ENCODE measurements at places on chromosomes 4 and X. TPM values are rescaled to one million over a fixed set of nuclear protein-coding genes. Genes with fewer than 3 reads are reported as not detected.
A peak's percentile ranks its signal among the peaks of the same experiment; 100 is the strongest.

GRCh38 chr4:61638591-61638990 is 438.5 kb downstream of the ADGRL3 start:
- no peak for DNase-seq
- no peak overlapping the region for H3K4me3 ChIP-seq
- no peaks in the 10 kb centered on the region for H3K4me1 ChIP-seq

- H3K27me3 ChIP-seq: no peaks in the 10 kb centered on the region
- peak overlapping the region; percentile 88 for H3K27ac ChIP-seq
- H3K4me3 ChIP-seq: peak overlapping the region; percentile 82
- peak; percentile 90 for DNase-seq
These were observed 201.9 kb upstream of the AGTR2 start for GRCh38 chrX:115968436-115969252.

The ARSJ gene
- total RNA-seq: 3.5 TPM

- H3K4me3 ChIP-seq: no peak overlapping the region
- H3K36me3 ChIP-seq: no peaks in the 10 kb centered on the region
- no peak overlapping the region for H3K27ac ChIP-seq
- no peaks in the 10 kb centered on the region for H3K4me1 ChIP-seq
- peak; percentile 82 for DNase-seq
These were observed 34.0 kb downstream of the ETDB start for GRCh38 chrX:135086197-135086854.

DNA sequence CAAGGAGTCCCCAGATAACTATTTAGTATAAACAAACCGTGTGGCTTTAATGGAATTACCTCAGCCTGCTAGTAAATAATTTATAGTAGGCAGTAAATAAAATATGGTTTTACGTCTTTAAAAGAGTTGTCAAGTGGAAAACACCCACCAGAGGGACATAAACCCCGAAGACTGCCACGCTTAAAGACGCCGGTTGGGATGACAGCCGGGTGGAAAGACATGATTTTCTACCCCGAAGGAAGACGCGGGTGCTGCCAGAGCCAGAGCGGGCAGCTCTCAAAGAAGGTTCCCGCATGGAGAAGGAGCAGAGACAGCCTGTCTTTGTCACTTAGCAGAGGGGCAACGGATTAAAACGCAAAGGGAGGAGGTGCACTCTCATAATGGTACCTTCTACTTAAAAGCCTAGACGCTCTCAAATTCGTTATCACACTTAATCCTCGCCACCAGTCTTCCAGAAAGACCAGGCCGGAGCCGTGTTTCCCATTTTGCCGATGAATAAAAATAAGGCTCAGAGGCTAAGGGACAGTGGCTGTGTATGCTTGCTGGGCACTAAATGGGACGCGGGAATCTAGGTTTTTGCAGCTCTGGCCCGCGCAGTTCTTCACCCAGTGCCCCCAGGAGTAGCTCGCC is 140.5 kb upstream of the ZIC3 start:
- H3K4me3 ChIP-seq: peak overlapping the region; percentile 60
- H3K27ac ChIP-seq: no peak overlapping the region
- peak; percentile 31 for DNase-seq
- peaks cover 83% of the 10 kb centered on the region for H3K27me3 ChIP-seq

DNA sequence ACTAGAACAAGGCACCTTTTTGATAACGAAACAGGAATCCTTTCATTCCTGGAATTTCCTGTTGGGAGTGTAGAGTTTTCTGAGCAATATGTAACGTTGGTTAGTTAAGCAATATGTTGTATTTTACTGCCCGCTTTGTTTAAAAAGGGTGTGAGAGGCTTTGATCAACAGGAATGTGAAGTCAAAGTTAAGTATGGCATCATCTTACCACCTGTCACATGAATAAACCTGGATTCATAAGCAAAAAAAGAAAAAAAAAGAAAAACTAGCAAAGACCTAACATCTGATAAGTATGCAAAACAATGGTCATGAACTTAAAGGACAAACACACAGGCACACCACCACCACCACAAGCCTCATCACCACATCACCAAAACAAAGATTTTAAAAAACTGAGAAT is 7.1 kb upstream of the CXCL5 start:
- no peak overlapping the region for H3K4me3 ChIP-seq
- 0 out of 2 replicates have a peak overlapping the region, but pooled peaks have one; percentile 26 for H3K27ac ChIP-seq
- H3K4me1 ChIP-seq: peaks cover 16% of the 10 kb centered on the region
- H3K36me3 ChIP-seq: no peaks in the 10 kb centered on the region

DNA sequence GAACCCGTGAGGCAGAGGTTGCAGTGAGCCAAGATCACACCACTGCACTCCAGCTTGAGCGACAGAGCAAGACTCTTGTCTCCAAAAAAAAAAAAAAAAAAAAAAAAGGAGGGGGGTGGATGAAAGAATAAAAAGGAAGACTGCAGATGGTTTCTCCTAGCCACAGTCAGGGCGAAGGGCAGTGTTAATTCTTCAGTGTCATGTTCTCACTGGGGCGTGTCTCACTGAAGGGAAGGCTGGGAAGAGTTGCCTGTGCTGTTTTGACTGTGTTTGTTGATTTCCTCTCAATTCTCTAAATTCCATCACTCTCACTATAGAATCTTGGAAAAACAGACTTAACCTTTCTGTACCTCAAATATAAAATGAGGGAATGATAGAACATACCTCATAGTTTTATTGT is 71.6 kb upstream of the DHX15 start:
- H3K4me3 ChIP-seq: no peak overlapping the region
- peaks cover 37% of the 10 kb centered on the region for H3K4me1 ChIP-seq
- DNase-seq: peak; percentile 57

GRCh38 chr4:154660052-154660451 is 47.6 kb upstream of the FGG start:
- H3K27me3 ChIP-seq: no peaks in the 10 kb centered on the region
- no peak overlapping the region for H3K27ac ChIP-seq
- no peak for DNase-seq
- no peaks in the 10 kb centered on the region for H3K36me3 ChIP-seq
- H3K4me3 ChIP-seq: no peak overlapping the region
- no peaks in the 10 kb centered on the region for H3K4me1 ChIP-seq

DNA sequence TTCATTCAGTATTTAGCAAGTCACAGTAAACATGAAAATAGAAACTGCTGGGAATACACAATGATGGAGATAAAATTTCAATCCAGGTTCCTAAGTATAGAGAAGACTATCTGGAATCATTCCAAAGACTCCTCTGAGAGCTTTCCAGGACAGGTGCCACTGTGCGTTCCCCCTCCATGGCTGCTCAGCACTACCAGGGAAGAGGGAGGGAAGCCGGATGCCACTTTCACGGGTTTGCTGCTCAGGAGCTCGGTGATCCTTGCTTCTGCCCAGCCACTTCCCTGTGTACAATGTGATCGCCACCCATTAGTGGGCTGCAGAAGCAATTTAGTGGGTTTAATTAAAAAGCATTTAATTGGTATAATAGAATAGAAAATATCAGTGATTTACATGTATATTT is 94.5 kb downstream of the FNIP2 start:
- no peak overlapping the region for H3K4me3 ChIP-seq
- no peak for DNase-seq
- H3K27me3 ChIP-seq: no peaks in the 10 kb centered on the region
- H3K36me3 ChIP-seq: no peaks in the 10 kb centered on the region

DNA sequence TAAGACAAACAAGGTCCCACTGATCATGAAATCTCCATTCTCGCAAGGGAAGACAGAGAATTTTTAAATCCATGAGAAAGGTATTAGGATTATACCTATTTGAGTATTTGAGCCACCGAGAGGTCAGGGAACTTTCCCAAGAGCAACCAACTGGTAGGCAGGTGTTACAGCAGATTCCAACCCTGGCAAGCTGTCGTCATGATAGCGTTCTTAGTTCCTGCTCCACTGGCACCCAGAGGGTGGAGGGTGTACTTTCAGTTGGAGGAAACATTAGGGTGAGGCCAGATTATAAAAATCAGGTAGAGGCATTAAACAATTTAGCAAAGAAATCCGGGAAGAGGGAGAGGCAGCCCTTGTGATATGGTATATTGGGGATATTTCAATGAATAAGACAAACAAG is 23.3 kb downstream of the COQ2 start:
- H3K36me3 ChIP-seq: no peaks in the 10 kb centered on the region
- no peak for DNase-seq
- no peaks in the 10 kb centered on the region for H3K27me3 ChIP-seq
- no peak overlapping the region for H3K27ac ChIP-seq
- no peak overlapping the region for H3K4me3 ChIP-seq
- no peaks in the 10 kb centered on the region for H3K4me1 ChIP-seq

- no peaks in the 10 kb centered on the region for H3K36me3 ChIP-seq
- H3K4me3 ChIP-seq: no peak overlapping the region
- no peaks in the 10 kb centered on the region for H3K27me3 ChIP-seq
- DNase-seq: peak; percentile 76
- no peaks in the 10 kb centered on the region for H3K4me1 ChIP-seq
- no peak overlapping the region for H3K27ac ChIP-seq
These were observed 29.0 kb downstream of the REELD1 start for GRCh38 chr4:146243141-146243882.

GRCh38 chr4:5885733-5886132 is 7.2 kb downstream of the CRMP1 start:
- no peak overlapping the region for H3K4me3 ChIP-seq
- DNase-seq: no peak
- H3K36me3 ChIP-seq: no peaks in the 10 kb centered on the region
- peaks cover 40% of the 10 kb centered on the region for H3K4me1 ChIP-seq
- no peak overlapping the region for H3K27ac ChIP-seq
- H3K27me3 ChIP-seq: peaks cover 13% of the 10 kb centered on the region

DNA sequence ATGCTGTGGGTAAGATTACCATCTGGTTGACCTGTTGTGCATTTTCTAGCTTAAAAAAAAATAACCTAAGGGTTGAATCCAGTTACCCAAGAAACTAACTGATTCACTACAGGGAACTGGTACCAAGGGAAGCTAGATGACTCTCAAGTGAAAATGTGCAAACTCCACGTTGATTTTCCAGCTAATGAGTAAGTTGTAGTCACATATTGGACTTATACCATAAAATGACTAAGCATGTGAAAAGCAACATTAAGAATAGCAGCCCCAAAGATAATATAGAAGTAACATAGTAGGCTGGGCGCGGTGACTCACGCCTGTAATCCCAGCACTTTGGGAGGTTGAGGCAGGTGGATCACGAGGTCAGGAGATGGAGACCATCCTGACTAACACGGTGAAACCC is 270.9 kb downstream of the SPRY1 start:
- no peaks in the 10 kb centered on the region for H3K27me3 ChIP-seq
- no peaks in the 10 kb centered on the region for H3K36me3 ChIP-seq
- H3K4me3 ChIP-seq: no peak overlapping the region

The TMEM156 gene
- not detected for total RNA-seq

- H3K4me3 ChIP-seq: no peak overlapping the region
- H3K27ac ChIP-seq: no peak overlapping the region
These were observed 271.7 kb downstream of the DCTD start for GRCh38 chr4:182645511-182645910.

DNA sequence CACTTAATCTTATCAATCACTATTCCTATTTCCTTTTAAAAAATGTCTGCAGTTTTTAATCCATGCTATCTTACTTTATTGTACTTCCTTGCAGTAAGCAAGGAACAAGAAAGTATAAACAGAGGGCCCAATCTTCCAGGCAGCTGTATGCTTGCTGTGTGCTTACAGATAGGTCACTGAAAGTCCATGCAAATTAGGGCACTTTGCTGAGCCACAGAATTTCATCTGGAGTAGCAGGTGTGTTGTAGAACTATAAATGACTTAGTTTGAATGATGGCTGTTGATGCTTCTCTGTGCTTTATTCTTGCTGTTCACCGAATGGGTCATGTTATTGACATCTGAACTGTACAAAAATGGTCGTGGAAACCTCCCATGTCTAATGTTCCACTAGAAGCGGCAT is 154.6 kb downstream of the ATOH1 start:
- H3K27me3 ChIP-seq: no peaks in the 10 kb centered on the region
- no peak for DNase-seq
- H3K4me3 ChIP-seq: no peak overlapping the region
- no peak overlapping the region for H3K27ac ChIP-seq

- no peaks in the 10 kb centered on the region for H3K36me3 ChIP-seq
- H3K27me3 ChIP-seq: no peaks in the 10 kb centered on the region
- no peak overlapping the region for H3K4me3 ChIP-seq
- H3K4me1 ChIP-seq: no peaks in the 10 kb centered on the region
- H3K27ac ChIP-seq: no peak overlapping the region
These were observed 111.3 kb upstream of the LNX1 start for GRCh38 chr4:53702334-53703266.

The FGD1 gene
- total RNA-seq: 24.9 TPM

- peaks cover 62% of the 10 kb centered on the region for H3K4me1 ChIP-seq
- no peaks in the 10 kb centered on the region for H3K36me3 ChIP-seq
- H3K27me3 ChIP-seq: no peaks in the 10 kb centered on the region
- DNase-seq: peak; percentile 32
These were observed 76.7 kb downstream of the FHIP1A start for GRCh38 chr4:151485541-151486131.

The DCAF8L2 gene
- total RNA-seq: not detected

The INTS12 gene
- 12.6 TPM for total RNA-seq

GRCh38 chr4:55681430-55681829 is 45.3 kb upstream of the NMU start:
- H3K4me3 ChIP-seq: no peak overlapping the region
- no peak overlapping the region for H3K27ac ChIP-seq
- H3K36me3 ChIP-seq: no peaks in the 10 kb centered on the region
- no peaks in the 10 kb centered on the region for H3K27me3 ChIP-seq

- DNase-seq: no peak
- H3K4me1 ChIP-seq: no peaks in the 10 kb centered on the region
- H3K36me3 ChIP-seq: no peaks in the 10 kb centered on the region
- no peak overlapping the region for H3K4me3 ChIP-seq
- H3K27me3 ChIP-seq: no peaks in the 10 kb centered on the region
These were observed 11.9 kb upstream of the PDHA1 start for GRCh38 chrX:19331831-19332230.

- no peak for DNase-seq
- H3K36me3 ChIP-seq: no peaks in the 10 kb centered on the region
- no peaks in the 10 kb centered on the region for H3K27me3 ChIP-seq
- H3K27ac ChIP-seq: no peak overlapping the region
- no peaks in the 10 kb centered on the region for H3K4me1 ChIP-seq
These were observed 998.8 kb downstream of the GLUD2 start for GRCh38 chrX:122046226-122046625.

The PRAF2 gene
- 6.3 TPM for total RNA-seq

DNA sequence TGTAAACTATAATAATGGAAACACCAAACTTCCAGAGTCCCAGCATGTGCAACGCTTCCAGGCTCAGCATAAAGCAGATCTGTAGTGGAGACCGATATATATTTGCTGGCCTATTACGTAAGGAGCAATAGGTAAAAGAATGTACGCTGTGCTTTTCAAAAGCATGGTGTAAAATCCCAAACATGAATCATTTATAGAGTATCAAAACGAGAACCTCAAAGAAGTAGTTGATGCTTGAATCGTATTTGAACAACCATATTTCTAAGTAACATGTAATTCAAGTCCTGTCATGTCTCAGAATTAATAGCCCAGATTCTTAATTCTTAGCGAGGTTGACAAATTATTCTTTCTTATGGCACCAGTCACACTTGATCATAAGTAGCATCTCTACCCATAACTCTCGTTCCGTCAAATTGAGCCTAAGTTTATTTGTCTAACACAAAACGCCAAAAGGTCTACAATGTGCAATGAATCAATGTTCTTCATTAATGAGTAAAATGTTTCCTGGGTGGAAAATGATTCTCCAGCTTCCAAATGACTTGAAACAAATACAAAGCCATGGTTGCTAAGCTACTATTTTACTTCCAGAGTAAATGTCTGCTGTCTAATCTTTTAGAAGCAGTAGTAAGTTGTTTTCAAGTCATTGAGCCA is 811.5 kb upstream of the FRG1 start:
- no peaks in the 10 kb centered on the region for H3K4me1 ChIP-seq
- H3K36me3 ChIP-seq: no peaks in the 10 kb centered on the region
- no peak overlapping the region for H3K27ac ChIP-seq
- H3K27me3 ChIP-seq: no peaks in the 10 kb centered on the region
- DNase-seq: no peak
